HS-27A (cell line): ENCODE measurements at places on chromosomes 16 and 17.

DNA sequence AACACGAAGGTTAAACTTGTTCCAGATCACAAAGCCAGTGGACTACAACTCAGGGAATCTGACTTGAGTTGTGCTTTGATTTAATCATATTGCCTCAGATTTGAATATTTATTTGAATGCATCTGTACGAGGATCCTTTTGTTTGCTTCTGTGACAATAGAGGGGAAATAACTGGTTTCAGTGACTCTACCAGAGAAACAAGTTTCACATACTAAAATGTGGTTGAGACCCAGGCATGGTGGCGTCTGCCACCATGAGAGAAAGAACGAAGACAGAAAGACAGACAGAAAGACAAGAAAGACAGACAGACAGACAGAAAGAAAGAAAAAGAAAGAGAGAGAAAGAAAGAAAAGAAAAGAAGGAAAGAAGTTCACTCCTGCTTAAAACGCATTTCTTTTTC, 24.0 kb downstream of the YWHAE start:
- DNase-seq = no peak

- no peak for DNase-seq
Observed at GRCh38 chr16:4578961-4579530, 22.9 kb downstream of the C16orf96 start.

GRCh38 chr17:4586043-4586442, 1.7 kb downstream of the SMTNL2 start:
- no peak for DNase-seq

DNA sequence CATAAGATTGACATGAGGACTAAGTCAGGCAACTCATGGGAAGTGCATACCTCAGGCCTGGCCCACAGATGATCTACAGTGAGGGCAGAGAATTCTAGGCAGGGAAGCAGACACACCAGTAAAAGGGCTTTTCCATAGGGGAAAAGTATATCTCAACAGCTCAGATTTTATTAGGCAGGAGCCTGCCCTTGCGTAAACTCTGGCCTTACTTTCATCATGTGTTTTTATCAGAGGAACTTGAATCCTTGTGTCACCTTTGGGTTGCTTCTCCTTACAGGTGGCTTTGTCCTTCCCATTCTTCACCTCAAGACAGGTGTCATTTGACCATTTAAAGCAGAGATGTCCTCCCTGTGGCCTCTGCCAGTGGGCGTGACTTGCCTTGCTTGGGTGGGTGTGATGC, 138.1 kb downstream of the MSI2 start:
- no peak for DNase-seq

DNA sequence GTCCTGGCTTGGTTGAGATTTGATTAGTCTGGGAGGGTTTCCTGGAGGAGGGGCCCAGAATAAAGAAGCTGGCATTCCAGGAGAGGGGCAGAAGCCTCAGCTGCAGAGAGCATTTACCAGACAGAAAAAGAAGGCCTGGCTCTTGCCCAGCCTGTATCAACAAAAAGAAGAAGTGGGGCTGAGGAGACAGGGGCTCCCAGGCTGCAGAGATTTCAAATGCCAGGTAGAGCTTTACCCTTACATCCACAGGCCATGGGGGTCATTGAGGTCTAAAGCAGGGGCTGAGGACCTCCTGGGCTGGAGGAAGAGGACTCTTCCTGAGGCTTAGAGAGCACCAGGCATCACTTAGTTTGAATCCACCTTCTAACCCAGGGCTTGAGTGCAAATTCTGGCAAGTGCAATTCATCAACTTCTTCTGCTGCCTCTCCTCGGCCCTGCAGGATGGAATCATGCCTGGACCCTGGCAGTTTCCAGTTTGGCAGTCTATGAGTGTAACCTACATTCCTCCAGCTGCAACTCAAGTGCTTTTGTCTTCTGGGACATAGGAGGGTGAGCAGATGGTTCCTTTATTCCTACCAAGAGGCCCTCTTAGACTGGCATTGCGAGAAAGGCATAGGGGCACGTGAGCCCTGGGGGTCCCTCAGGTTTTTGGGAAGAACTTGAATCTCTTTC, 15.3 kb downstream of the CA7 start:
- no peak for DNase-seq

- DNase-seq = peak; percentile 88
Observed at GRCh38 chr17:81566461-81567126, 14.4 kb upstream of the FAAP100 start.

- no peak for DNase-seq
Observed at GRCh38 chr16:19589771-19590302, 34.3 kb downstream of the VPS35L start.

DNA sequence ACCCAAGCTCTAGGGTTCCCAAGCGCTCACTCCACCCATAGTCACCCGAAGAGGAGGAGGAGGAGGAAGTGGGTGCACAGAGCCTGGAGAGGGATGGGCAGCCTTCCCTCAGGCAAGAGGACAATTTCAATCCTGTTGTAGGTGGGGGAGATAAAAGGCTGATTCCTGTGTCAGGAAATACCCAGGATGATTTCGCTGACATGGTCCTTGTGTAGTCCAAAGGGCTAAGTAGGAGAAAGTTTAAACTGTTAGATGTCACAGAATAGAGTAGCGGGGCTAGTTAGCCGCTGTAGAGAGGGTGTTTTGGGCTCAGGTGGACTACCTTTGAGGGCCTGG, 1.3 kb upstream of the EXOC7 start:
- DNase-seq = no peak

- DNase-seq = no peak
Observed at GRCh38 chr16:10579575-10579964, 828 bp downstream of the EMP2 start.

DNA sequence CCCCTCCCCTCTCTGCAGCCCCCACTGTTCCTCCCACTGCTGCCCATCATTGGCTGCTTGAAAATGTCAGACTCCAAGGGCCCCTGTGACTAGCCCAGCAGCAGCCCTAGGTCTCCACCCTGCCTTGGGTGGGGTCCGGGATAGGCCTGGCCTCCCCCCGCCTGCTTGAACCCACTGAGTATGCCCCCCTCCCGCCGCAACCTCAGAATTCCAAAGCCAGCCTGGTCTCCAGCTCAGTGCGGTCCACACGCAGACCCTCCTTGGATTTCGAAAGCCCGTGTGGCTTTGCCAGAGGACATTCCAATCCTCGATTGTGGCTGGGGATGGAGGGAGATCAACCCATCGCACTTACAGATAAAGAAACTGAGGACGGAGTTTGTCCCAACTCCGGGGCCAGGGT, 6.4 kb downstream of the DPEP1 start:
- no peak for DNase-seq

- no peak for DNase-seq
Observed at GRCh38 chr17:67246653-67247415, 1.8 kb upstream of the HELZ start.

GRCh38 chr16:58020628-58021521, 4.7 kb upstream of the MMP15 start:
- DNase-seq = no peak

DNA sequence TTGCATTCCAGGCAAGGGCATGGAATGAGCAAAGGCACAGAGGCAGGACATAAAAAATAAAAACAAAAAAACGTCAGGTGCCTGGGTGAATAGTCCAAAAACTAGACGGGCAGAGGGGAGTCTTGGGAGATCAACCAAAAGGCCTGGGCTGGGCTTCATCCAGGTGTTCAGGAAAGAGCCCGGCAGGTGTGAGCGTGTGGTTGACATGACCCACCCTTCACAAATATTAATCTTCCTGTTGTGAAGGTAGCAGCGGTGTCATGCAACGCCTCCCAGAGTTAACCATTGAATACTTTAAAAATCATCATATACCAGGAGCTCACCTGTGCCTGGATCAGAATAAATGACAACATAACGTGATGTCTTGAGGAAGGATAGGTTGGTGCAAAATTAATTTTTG, 90.6 kb downstream of the USP22 start:
- no peak for DNase-seq

DNA sequence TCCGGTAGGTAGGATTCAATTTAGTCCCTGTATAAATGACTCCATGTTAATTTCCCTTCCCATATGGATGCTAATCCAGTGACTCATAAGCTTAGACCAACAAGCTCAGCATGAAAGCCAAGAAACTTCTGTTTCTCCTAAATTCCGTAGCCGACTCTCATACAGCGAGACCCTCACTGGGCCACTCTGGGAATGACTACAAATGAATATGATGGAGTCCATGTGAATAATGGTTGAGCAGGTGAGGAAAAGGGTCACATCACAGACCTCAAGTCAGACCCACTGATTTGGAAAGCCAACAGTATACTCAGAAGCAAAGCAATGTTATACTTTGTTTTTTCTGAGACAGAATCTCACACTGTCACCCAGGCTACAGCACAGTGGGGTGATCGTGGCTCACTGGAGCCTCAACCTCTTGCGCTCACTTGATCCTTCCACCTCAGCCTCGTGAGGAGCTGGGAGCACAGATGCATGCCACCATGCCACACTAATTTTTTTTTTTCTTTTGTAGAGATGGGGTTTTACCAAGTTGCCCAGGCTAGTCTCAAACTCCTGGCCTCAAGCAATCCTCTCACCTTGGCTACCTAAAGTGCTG, 14.6 kb downstream of the RSL1D1 start:
- DNase-seq = no peak

GRCh38 chr16:72044296-72044695, 10.0 kb upstream of the HP start:
- no peak for DNase-seq

DNA sequence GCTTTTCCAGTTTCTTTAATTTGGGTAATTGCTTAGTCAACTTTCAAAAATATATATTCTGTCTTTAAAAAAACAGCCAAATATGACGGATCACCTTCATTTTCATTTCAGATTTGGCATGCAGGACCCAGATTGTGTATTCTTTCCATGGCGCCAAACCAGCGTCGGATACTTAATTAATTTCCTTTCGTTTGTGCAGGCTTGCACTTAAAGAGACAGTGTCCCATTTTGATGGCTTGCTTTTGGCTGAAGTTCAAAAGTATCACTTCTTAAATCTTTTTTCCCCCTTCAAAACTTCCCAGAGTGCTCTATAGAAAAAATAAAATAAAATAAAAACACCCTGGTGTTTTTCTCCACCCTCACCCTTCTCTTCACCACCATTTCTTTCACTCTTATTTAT, 394.5 kb upstream of the SOX9 start:
- no peak for DNase-seq

DNA sequence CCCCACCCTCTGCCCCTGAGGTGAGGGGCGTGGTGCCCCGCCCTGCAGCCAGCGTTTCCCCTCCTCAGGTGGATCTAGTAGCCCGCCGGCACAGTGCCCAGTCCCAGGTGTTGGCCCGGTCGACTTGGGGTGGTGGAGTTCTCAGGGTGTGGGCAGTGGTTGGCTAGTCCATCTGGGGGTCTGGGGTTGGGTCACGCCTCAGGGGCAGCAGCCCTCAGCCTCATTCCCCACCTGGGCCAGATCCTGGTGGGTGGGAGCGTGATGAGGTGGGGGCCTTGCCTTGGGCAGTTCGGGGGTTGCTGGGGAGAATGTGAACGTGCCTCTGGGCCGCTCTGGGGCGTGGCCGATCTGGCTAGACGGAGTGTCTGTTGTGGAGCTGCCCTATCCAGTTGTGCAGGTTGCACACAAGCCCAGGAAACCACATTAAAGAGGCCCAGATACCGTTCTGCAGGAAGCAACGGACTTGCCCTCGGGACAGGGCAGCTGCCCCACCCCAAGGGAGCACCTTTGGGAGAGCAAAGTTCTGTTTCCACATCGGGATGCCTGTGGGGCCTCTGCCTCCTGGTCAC, 32.0 kb downstream of the GSE1 start:
- no peak for DNase-seq

DNA sequence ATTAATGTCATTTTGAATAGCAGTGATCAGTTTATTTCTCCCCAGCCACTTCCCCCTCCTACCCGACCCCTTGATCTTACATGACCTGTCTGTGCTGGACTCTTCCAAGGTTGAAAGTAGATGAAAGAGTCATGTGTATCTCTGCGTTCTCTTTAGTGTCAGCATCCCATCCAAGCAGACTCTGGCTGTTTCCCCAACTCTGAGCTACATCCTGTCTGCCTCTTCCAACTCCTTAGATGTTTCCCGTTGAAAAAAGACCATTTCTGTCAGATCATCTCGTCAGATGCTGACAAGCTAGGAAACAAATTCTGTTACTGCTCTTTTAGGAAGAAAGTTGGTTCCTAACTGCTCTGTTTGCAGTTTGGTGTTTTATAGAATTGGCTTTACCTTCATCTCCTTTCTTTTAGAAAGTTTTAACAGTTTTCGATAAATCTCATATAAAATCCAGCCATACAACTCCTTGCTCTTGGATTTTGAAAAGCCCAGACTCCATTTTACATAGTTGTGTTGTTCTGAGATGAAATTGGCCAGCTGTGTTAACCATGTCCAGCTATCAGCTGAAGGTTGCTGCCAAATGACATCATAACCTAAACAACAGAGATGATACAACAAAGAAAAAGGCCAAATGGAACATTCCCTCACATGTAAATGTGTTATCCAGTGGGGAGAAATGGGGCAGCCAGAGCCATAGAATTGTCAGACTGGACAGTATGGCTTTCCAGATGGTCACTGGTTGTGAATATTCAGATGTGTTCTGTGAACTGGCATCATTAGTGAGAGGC, 43.5 kb downstream of the CYB561 start:
- DNase-seq = no peak

DNA sequence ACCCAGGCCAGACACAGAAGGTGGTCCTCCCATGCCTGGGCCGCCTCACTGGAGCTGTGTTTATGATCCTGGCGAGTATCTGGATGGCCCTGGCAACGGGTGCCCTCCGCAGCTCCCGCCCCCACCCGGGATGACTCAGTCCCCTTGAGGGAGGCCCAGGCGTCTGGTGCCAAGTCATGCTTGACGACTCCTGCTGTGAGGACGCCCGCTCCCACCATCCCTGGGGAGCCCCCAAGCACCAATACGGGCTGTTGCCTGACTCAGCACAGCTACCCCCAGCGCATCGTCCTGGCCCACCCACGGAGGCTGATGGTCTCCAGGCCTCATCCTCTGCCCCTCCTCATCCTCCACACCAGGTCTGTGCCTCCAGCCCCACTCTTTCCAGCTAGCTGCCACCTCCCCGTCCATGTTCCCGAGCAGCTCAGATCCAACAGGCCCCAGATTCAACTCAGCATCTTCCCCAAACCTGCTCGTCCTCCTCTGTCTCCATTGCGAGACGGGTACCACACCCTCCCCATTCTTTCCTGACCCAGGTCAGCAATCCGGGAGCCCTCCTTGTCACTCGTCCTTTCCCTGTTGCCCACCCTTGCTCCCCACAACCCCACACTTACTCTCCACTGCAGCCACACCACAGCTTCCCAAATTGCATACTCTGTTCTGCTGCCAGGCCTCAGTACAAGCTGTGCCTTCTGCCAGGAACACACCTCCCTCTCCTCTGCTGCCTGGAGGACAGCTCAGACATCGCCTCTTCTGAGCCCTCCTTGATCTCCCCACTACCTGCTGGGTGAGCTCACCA, 2.6 kb downstream of the CAMKK1 start:
- DNase-seq = no peak

DNA sequence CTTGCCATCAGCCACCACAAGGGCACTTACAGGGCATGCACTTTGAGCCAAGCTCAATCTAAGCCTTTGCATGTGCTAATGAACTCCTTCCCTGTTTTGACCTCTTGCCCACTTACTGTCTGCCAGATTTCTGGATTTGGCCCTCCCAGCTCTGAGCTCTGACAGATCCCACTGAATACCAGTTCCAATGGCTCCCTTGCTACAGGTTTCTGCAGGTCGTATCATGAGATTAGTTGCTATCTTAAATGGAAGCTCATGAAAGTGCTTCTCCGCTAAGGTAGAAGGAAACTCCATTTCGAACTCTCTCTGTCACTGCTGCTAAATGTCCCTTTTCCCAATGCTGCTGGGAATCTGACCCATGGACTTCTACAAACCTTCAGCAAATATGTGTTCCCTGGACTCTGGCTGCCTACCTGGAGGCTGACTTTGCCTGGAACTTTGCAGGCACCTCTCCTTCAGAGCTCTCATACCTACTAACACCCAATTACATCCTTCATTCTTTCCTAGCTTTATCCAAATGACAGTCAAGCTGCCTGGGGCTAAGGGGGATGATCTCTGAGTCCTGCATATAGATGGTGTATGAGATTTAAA, 23.5 kb upstream of the TOB1 start:
- no peak for DNase-seq
